ENCODE measurements at places on chromosomes 5 and 9.

GRCh38 chr9:128972956-128973355, 25.5 kb downstream of the NUP188 start:
- no peak for DNase-seq

- DNase-seq = no peak
These were observed 164.1 kb downstream of the HSD17B3 start for GRCh38 chr9:96137671-96138429.

DNA sequence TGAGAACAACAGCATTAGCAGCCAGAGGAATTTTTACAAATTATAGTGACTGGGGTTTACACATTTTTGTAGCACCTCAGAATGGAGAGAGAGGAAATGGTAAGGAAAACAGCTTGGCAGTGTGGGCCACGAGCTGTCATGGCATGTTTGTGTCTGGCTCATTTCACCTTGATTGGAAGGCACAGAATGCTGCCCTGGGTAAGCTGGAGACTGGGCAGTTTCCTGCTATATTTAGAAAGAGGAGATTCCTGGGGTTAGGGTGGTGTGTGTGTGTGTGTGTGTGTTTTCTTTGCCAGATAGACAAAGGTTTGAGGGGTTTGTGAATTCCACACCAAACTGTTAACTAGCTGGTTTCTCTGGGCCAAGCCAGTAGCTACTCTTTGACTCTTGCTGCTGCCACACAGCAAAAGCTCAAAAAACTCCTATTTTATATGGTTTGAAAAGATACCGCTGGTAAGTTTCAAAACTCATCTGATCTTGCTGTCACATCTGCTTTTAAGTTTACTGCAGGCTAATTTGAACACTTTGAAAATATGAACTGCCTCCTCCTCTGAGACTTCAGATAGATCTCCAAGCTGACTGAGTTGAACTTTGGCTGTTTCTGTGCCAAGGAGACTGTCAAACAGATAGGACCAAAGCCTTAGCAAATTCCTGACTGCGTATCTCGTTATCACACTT, 9.1 kb downstream of the ARHGAP26 start:
- DNase-seq = peak; percentile 75

DNA sequence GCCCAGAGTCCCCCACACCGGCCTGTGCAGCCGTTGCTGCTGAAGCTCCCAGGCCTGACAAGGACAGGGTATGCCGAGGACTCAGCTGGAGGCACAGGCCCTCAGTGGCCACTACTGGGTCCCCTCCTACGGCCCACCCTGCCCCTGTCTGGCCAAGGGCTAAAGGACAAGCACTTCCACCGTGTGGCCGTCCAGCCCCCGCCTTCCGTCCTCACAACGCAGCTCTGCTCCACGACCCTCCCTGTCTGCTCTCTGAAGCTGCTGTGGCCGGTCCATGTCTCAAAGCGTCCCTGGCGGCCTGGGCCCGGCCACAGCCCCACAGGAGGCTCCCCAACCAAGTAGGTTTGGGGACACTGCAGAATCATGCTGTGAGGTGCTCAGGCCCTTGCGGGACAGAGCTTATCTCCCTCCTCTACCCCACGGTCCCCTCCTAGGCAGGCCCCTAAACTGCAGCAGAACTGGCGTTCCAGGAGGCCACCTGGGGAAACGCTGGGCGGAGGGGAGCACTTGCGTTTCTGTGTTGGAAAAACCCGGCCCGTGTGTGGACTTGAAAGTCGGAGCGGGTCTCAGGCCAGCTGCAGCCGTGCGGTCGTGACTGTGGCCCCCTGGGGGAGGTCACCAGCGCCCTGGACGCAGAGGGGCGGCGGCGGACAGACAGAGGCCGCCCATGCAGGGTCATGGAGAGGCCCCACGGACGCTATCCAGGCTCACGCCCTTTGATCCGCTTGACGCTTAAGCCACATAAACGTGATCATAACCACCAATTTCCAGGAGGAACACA, 45.6 kb downstream of the NKD2 start:
- no peak for DNase-seq

- DNase-seq = no peak
These were observed 201.4 kb downstream of the SMARCA2 start for GRCh38 chr9:2216591-2216990.

- no peak for DNase-seq
These were observed 27.1 kb downstream of the FRMD3 start for GRCh38 chr9:83511051-83511450.

- peak; percentile 73 for DNase-seq
These were observed 78.3 kb downstream of the COL27A1 start for GRCh38 chr9:114233491-114234185.

- DNase-seq = peak; percentile 57
These were observed 118.4 kb upstream of the KCNN2 start for GRCh38 chr5:114243281-114243971.

- no peak for DNase-seq
These were observed 11.7 kb upstream of the PDE4D start for GRCh38 chr5:59905188-59905587.

DNA sequence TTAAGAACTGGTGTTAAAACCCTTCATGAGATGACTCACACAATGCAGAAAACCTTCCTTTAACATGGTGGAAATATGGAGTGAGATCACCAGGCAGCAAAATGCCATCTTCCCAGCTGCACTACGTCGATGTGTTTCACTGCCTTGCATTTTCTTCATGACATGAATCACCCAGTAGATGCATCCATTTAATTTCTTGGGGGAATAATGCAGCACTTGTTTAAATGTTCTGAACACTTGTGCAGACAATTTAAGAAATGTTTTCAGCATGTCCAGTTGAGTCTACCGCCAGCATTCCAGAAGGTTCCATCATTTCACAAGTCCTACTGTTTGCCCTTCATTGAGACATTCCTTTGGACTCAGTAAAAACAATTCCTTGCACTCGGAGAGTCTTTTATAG, 81.6 kb downstream of the ADAMTS16 start:
- DNase-seq = peak; percentile 12

GRCh38 chr5:177300236-177300880, 3.2 kb downstream of the RAB24 start:
- DNase-seq = peak; percentile 79

DNA sequence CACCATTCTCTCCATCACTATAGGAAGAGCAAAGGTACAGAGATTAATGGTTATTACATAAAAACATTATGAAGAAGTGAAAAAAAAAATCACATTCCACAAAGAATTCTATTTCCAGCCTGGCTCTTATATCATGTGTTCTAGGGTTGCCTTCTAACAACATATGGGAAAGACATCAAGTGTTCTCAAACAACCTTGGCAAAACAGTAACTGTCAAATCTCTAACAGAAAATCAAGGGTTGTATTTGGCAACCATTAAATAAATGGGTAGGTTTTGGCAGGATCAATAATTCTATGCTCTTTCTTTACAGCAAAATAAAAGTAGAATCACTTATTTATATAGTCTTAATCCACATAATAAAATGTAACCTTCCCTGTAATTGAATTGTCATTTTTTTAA, 728.9 kb downstream of the MAT2B start:
- DNase-seq = no peak

- peak; percentile 32 for DNase-seq
These were observed 36.1 kb upstream of the SSBP2 start for GRCh38 chr5:81786991-81787390.

- peak; percentile 77 for DNase-seq
These were observed 4.8 kb downstream of the ADAMTSL1 start for GRCh38 chr9:18478501-18479361.

GRCh38 chr5:123000731-123001130, 35.8 kb downstream of the PPIC start:
- DNase-seq = no peak

DNA sequence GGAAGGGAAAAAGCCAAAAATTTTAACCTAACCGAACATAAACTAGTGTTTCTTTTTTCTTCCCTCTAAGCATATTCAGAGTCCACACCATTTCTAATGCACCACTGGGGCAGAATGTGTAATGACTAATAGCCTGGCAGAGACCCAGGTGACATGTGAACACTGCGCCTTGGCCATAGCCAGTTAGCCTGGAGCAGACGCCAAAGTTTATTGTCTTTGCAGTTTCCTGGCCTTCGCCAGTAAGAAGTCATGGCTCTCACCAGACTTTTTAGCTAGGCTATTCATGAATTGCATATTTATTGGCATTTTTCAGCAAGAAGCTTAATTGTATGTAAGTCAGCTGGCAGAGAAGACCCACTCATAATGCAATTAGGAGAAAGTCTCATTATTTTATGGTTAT, 182.8 kb upstream of the SLC27A6 start:
- DNase-seq = no peak

GRCh38 chr9:91187965-91188344, 173.8 kb downstream of the AUH start:
- DNase-seq = peak; percentile 54

DNA sequence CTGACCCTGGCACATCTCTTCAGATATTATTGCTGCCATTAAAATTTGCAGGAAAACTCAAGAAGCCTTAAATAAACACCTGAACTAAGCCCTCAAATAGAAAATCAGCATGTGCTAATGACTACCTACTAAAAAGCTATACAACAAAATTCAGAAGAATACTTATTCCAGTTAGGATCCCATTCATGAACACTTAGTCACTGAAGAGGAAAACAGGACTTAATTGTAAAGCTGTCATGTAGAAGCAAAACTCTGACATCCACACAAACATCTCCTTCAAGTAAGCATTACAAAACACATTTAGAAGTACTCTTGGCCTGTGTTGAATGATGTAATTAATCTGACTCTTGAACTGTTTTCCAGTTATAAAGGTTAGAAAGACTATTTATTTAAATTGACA, 19.9 kb downstream of the ELL2 start:
- no peak for DNase-seq

DNA sequence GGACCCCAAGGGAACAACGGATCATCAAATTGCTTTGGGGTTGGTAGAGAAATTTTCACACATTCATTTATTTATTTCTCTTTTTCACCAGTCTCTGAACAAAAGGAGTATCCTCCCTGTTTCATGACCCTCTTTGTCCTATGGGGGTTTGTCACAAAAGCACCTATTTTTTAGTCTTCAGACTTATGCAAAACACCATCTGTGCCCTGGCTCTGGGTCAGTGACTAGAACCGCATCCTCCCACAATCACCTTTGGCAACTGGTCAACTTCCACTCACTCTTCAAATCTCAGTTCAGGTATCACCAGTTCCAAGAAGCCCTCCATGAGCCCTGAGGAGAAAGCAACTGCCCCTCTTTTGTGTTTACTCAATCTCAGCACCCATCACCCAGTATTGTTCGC, 395.7 kb downstream of the CDK5RAP2 start:
- DNase-seq = no peak

GRCh38 chr9:108017671-108018070, 528.1 kb upstream of the KLF4 start:
- no peak for DNase-seq

- DNase-seq = no peak
These were observed 73.2 kb upstream of the SH3PXD2B start for GRCh38 chr5:172527559-172527958.

DNA sequence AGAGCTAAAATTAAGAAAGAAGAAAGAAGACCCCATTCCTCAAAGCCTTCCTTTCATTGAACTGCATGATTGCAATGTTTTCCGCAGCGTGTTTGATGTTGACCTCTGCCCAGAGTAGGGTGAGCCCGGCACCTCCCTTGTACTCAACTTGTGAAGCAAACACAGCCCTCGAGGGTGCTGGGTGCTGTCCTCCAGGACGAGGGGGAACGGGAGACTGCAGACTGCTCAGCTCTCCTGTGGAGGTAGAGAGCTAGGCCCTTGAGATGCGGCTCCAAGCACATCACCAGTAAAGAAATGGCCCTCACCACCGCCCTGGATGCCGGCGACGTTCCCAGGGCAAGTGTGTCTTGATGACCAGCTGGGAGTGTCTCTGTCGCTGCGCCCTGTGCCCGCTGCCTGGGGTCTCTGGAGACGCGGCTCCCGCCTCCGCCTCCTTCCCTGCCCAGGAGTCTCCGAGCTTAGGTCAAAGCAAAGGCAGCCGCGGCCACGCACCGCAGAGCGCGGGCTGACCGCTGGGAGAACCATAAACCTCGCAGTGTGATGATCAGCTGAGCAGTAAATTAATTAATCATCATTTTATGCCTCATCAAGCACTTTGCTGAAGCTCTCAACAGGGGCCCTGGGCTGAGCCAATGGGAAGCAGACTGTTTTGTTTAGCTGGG, 108.7 kb downstream of the IRX2 start:
- DNase-seq = no peak

DNA sequence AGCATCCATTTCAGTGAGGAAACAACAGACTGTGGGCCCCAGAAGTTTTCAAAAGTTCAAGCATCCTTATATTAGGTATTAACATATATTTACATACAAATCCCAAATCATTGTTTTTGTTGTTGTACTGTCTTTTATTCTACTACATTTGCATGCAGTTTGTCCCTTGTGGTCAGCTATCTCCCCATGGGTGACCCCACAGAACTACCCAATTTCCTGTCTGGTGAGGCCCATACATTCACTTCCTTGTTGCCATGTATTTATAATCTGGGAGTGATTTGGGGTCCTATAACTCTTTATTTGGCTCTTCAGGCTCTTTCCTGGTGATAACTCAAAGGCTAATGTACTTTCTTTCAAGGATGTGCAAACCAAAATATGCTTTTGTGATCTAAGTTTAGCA, 3.3 kb upstream of the CD180 start:
- DNase-seq = no peak

GRCh38 chr5:109703829-109704228, 14.1 kb downstream of the MAN2A1 start:
- DNase-seq = no peak

GRCh38 chr5:68232277-68232676, 16.7 kb downstream of the PIK3R1 start:
- DNase-seq = no peak

DNA sequence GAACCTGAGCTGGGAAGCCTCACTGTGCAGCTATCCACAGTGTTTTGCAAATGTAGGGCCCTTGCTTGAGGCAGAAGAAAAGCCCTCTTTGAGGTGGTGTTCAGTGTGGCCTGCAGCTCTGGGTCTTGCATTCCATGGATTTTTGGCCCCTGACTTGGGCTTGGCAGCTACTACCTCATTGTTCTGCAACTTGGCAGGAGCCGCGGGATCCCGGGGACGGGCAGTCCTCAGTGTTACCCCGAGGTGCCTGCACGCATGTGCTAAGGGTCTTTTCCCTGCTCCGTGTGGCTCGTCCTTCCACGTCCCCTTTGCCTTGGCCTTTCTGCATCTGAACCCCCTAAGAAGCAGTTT, 39.8 kb downstream of the NEK6 start:
- DNase-seq = peak; percentile 69

DNA sequence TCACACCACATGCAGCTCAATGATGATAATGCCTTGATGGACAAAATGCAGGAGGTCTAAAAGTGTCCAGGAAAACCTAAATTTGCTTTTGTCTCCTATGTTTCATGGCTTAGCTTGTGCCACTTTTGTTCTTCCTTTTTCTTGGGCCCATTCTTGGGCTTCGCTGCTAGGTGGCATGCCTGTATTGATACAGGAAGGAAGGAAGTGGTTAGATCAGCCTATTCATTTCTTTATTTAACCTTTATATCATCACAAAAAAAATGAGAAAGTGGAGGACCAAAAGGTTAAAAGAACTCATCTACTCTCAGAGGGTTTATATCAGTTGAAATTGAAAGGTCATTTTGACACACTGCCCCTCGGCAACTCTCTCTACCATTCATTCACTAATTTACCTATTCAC, 260.2 kb downstream of the ARHGAP26 start:
- DNase-seq = no peak
